ENCODE measurements at places on chromosomes 16 and 17.

GRCh38 chr17:34996422-34997285, 16.3 kb downstream of the LIG3 start:
- DNase-seq, result no peak

GRCh38 chr17:9028202-9028987, 7.1 kb downstream of the NTN1 start:
- DNase-seq, result no peak

DNA sequence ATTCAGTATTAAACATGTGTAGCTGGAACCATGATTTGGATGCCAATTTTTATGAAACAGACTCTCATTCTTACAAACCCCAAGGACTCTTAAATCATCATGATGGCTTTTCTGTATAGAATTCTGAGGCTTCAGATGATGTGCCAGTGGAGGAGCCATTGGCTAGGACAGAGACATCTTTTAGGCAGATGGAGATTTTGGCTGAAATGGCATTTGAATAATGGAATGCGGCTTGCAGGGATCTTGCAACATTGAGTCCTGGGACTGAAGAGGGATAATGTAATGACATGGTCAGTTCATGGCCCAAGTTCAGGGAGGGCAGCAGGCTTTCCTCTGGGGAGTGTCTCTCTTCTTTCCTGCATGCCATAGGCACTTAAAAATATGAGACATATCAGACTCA, 172.4 kb downstream of the ABCA8 start:
- DNase-seq, result no peak

DNA sequence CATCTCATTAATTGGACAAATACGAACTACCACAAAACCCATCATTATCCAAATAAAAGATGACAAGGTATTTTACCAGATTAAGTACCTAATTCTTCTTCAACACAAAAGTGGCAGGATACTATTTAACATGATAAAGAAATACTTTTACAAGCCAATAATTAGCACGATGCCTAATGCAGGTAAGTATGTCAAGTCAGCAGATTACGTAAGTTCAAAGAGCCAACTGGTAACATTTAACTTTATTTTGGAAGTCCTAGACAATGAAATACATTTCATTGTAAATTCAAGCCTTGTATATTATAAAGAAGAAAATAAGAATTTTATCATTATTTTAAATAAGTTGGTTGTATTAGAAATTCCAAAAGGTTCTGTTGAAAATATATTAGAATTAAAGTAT, 535.3 kb upstream of the SOX9 start:
- no peak for DNase-seq

GRCh38 chr16:13084331-13084730, 182.9 kb downstream of the SHISA9 start:
- DNase-seq, result no peak

DNA sequence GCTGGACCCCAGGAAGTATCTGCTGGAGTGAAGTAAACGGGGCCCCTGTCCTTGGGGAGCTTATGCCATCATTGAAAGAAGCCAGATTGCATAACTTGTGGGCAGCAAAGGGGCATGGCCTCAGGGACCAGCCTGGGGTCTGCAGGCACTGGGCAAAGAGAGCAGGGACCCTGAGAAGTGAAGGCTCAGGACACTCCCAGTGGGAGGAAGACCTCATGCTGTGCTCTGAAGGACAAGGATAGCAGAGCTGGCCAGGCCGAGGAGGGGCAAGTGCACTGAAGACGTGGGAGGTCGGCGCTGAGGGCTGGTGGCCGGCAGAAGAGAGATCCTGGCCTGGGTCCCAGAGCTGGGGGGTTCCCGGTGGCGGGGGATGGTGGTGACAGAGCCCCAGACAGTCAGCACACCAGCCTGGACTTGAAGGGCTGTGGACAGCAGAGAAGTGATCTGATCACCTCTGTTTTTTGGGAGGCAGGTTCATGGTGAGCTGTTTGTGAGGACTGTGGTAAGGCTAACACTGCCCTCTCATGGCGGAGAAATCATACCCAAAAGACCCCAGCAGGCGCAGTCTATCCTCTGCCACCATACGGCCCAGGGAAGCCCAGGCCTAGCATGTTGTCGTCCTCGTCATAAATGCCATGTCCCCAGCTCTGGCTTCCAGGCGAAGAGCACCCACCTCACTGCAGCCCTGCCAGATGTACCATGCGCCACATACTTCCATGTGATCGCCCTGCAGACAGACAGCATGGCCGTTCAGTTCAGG, 7.1 kb upstream of the CNP start:
- no peak for DNase-seq

- no peak for DNase-seq
Observed at GRCh38 chr16:70774261-70774660, 26.7 kb downstream of the VAC14 start.

DNA sequence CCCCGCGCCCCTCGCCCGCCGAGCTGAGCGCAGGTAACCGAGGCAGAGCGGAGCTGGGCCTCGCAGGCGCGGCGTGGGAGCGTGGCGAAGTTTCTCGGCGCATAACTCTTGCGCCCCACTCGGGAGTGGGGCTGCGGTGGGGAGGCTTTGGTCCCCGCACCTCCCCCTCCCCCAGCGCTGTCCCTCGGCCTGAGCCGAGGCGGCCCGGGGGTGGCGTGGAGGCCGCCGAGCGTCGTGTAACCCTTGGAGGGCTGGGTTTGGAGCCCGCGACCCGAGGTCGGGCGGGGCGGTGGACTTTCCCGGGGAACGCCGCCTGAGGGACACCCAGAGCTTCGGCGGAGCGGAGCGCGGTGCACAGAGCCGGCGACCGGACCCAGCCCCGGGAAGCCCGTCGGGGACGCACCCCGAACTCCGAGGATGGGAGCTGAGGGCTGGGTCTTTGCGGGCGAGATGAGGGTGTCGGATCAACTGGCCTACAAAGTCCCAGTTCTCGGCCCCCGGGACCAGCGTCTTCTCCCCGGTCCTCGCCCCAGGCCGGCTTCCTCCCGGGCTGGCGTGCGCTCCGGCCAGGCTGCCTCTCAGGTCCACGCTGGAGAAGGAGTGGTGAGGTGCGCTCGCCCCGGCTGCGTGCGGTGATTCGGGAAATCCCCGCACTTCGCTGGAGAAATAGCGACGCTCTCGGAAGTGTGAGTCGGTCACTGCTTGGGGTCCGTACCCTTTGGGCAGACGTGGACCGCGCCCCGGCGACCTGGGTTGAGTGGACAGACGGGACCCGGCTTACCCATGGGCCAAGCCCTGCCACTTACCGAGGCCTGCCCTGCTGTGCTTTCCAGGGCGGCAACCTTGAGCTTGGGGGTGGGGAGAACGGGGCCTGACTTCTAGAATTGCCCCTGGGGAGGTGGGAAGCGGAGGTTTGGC, 168.4 kb downstream of the RAB11FIP4 start:
- DNase-seq, result no peak

DNA sequence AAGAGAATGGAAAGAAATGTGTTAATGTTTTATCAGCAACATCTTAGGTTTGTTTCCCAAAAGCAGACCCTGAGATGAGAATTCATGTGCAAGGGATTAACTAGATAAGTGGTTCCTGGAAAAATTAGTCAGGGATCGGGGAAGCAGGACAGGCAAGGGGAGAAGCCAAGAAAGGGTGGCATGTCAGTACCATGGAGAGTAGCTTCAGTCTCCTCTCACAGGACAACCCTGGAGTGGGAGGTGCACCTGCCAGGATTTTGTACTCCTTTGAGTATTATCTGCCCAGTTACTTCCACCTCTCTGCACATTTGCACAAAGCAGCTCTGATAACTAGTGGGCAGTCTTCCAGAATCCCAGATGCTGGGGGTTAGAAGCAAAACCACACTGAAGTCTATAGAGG, 117.0 kb downstream of the RGS9 start:
- no peak for DNase-seq

- DNase-seq, result no peak
Observed at GRCh38 chr17:37823996-37824395, 79.1 kb upstream of the HNF1B start.

GRCh38 chr17:16491703-16492612, at the start of gene LRRC75A:
TSS of gene LRRC75A (minus strand) at chr17:16492193. CDS start at chr17:16491990, 203 bp downstream.
- DNase-seq, result no peak

DNA sequence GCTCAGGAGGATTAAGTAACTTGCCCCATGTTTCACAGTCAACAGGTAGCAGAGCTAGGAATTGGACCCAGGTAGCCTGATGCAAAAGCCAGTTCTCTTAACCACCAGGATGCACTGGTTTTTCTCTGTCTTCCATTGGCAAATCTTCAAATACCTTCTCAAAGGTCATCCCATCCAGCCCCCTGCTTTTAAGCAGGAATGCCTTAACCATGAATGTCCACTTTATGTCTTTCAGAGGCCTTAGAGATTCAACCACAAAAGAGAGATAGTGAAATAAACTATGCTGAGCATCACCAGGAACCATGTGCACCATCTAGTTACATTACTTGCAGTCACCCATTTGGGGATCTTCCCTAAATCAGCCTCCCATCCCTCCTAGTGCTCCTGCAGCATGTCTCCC, 94.3 kb downstream of the C17orf67 start:
- no peak for DNase-seq

GRCh38 chr16:80233097-80233835, 307.5 kb upstream of the DYNLRB2 start:
- DNase-seq, result no peak

DNA sequence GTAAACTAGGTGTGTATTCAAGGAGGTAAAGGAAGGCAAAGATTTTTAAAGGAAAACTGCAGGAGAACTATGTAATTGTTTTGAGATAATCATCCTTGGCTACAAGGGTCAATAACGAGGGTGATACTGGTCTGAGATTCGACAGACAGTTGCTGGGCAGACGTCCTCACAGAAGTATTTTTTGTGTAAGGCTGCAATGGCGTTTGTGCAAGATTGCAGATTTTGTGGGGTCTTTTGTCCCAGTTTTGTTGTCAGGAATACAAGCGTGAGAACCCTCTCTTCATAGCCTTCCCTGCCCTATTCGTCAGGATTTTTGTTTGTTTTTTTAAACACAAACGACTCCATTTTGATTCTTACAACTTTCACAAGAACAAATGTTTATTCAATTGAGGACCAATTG, 57.5 kb downstream of the GPR139 start:
- DNase-seq, result no peak

- DNase-seq, result no peak
Observed at GRCh38 chr17:82871056-82871775, 31.4 kb upstream of the ZNF750 start.

DNA sequence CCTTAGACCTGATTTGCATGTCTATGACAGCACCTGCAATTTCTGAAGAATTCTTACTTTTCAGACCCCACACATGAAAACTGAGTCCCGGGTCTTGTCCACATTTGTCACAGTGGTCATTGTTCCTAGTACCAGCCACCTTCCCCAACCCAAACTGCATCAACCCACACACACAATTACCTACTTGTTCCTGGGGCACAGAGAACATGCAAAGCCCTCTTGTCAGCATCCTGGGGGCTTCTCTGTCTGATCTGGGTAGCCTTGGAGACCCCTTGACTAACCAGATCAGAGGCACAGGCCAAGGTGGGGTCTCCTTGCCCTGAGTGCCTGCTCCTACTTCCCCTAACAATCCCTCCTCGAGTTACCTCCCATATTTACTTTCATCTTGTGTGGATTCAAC, 36.7 kb upstream of the PIK3R6 start:
- no peak for DNase-seq

DNA sequence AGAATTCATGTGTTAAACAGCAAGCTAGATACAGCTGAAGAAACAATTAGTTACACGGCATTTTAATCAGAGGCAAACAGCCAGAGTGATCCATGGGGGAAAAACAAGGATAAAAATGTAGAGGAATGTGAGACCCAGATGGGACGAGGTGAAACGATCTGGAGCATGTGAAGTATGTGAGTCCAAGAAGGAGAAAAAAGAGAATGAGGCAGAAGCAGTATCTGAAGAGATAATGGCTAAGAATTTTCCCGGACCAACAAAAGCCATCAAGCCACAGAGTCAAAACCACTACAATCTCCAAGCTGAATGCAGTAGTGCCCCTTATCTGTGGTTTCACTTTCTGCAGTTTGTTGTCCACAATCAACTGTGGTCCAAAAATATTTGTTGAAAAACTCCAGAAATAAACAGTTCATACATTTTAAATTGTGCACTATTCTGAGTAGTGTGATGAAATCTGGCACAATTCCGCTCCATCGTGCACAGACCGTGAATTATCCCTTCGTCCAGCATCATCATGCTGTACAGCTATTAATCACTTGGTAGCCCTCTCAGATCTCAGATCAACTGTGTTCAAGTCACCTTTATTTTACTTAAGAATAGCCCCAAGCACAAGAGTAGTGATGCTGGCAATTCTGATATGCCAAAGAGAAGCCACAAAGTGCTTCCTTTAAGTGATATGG, 18.8 kb downstream of the MYH10 start:
- no peak for DNase-seq

DNA sequence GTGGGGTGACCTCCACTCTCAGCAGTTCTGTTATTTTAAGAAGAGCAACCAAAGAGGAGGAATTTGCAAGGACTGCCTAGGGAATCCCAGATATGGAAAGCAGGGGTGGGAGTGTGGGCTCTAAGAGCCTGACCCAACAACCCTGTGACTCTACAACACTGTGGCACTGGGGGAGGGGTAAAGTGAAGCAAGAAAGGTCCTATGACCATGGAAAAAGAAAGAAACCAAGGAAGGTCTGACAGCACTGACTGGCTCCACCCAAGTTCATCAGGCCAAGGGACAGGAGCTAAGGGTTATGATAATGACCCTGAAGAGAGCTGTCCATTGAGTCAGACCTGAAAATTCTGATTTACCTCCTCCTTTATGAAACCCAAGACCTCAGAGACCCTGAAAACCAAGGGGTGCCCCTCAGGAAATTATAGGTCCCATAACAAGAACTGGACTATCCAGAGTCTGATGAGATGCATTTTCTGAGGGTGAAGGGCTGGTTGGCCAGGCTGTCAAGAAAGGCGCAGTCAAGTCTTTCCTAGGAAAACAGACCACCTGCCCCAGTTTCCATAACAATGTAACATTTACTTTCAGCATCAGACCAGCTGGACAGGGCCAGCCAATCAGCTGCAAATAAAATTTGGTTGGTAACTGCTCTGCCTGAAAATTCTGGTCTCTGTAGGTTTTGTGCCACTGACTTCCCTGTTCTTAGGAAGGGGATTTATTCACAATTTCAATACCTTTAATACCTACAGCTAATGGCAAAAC, 53.8 kb upstream of the MTMR4 start:
- DNase-seq, result no peak

DNA sequence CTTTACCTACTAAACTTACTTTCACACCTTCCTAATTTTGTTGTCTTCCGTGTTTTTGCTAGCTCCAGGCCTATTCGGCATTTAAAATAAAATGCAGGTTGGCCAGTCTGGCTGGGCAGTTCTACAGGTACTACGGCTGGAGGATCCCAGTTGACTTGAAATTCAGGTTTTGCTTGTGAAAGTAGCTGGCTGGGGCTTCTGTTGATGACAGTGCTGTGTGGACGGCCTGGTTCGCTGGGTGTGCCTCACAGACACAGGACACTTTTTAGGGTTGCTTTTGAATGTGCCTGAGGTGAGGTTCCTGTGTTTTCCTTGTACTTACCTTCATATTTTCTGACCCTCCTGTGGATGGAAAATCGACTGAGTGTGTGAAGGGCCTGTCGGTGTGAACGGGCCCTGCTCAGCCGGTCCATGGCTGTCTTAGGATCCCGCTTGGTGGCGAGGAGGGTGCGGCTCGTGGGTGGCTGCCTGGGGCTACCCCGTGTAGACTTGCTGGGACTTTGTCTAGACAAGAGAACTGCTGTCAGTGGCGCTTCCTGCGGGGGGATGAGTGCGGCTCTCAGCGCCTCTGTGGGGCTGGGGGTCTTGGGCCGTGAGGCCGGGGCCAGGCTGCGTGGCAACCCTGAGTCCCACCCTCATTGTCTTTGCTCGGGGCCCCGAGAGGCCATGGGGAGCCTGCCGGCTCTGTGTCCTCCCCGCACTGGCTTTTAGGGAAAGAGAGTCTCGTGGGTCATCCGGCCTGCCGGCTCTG, 18.7 kb upstream of the ZNF750 start:
- DNase-seq, result no peak
